Stimulated activated CD4-positive, alpha-beta T cell treated with anti-CD3 and anti-CD28 coated beads, Interleukin-15, amount 100 ng/mL, for 1 hour (primary cell): ENCODE measurements at places on chromosomes 5 and 9.

DNA sequence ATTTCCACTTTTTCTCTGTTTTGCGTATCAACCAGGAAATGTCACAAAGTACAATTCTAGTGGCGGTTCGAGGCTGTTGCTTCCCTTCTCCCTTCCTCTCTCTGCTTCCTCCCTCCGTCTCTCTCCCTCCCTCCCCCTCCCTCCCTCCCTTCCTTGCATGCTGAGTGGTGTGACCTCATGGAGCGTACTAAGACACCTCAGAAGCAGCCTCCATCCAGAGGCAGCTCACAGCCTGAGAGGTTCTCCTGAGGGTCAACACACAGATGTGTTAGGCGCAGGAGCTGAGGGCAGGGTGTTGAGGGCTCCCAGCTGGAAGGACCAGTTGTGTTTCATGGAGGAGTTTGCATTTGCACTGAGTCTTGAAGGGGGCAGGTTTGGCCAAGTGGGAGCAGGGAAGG is 57.7 kb downstream of the COL5A1 start:
- DNase-seq = no peak

DNA sequence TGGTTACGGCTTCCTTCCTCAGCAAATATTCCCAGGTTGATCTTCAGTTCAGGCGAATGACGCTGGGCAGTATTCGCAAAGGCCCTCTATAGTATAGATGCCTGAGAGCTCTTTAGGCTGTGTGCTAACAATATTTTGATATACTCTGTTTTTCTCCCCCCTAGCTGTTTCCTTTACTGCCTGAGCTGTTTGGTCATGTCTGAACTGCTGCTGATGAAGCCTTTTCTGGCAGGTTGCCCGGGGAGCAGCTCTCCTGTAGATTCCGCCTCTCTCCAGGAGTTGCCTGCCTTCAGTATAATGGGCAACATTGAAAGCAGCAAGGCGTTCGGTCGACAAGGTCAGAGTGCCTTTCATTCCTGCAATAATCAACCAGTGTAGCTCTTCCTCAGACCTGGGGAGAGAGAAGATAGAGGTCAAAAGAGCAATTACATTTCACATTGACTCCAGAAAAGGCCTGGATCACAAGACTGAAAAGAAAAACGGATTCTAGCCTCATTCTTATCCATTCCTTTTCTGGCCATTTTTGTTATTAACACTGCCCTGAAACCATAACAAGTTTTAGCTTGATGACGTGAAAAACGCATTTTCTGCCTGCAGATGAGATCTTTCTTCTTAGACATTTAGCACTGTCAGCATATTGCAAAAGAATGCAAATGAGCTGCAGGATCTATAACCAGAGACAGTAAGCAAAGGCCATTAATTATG is 60.1 kb upstream of the ZNF608 start:
- no peak for DNase-seq

DNA sequence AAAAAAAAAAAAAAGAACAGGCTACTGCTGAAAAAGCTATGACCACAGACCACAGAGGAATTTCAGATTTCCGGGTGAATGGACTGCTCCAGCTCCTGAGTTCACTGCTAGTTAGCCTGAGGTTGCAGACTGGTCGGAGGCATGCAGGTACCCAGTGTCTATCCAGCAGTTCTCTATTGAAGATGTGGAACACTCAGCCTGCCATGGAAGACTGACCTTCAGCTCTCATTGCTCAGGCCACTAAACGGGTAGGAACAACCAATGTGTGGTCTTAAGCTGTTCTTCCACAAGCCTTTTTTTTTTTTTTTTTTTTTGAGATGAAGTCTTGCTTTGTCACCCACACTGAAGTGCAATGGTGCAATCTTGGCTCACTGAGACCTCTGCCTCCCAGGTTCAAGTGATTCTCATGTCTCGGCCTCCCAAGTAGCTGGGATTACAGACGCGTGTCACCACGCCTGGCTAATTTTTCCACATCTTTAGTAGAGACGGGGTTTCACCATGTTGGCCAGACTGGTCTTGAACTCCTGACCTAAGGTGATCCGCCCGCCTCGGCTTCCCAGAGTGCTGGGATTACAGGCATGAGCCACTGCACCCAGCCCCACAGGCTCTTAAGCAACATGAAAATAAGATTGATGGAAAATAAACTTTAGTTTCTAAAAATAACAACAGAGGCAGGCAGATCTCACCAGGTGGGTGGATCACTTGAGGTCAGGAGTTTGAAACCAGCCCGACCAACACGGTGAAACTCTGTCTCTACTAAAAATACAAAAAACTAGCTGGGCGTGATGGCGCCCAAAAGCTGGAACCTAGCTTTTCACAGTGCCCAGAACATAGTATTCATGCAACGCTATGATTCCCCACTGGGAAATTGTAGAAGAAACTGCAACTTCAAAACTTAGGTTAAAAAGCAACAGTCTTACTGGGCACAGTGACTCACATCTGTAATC is 20.0 kb upstream of the NPM1 start:
- no peak for DNase-seq

GRCh38 chr5:142259758-142260157 is 65.1 kb downstream of the SPRY4 start:
- DNase-seq = no peak

- no peak for DNase-seq
Observed at GRCh38 chr9:108241384-108242073, 614.3 kb downstream of the ACTL7B start.

DNA sequence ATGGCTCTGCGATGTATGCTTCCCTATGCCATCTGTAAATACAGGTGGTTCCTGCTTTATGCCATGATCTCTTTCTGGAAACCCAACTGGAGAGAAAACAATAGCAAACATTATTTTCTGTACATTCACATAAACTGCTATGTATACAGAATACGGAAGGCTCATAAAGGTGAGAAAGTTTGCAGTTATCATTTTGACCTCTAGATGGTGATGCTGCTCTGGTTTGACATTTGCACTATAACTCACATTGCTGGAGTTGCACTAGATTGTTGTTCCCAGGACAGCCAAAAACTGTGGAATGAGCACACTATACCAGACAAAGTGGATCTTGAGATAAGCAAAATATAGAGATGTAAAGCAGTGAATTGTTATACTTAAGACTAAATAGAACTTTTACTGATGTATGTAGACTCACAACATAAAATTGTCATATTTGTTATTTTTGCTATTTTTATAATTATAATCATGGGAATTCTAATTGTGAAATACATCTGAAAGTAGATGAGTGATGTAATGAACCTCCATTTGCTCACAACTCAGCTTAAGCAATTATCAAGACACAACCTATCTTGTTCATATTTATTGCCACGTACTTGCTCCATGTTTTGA is 246.5 kb downstream of the PTPRD start:
- DNase-seq = no peak
